Lower leg skin (tissue), 4 donors: ENCODE measurements at places on chromosomes 6 and 20. TPM values are rescaled to one million over a fixed set of nuclear protein-coding genes. Genes with fewer than 3 reads are reported as not detected.

RBCK1 gene
- 80.0 TPM for total RNA-seq

TGM3 gene
- total RNA-seq, result 111 TPM

LZTS3 gene
- total RNA-seq, result 5.7 TPM

BHLHE23 gene
- not detected for total RNA-seq

ZNFX1 gene
- total RNA-seq, result 29.5 TPM

SLC17A3 gene
- total RNA-seq, result not detected

CASS4 gene
- total RNA-seq, result 2.9 TPM
